ENCODE measurements at places on chromosomes 5 and 9.

DNA sequence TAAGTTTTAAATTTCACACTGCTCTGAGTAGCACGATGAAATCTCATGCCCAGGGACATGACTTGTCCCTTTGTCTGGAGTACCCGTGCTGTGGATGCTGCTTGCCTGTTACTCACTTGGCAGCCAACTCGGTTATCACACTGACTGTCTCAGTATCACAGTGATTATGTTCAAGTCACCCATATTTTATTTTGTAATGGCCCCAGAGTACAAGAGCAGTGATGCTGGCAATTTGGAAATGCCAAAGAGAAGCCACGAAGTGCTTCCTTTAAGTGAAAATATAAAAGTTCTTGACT lies 22.8 kb upstream of the SCGB3A2 start:
- ATAC-seq, result no peak

DNA sequence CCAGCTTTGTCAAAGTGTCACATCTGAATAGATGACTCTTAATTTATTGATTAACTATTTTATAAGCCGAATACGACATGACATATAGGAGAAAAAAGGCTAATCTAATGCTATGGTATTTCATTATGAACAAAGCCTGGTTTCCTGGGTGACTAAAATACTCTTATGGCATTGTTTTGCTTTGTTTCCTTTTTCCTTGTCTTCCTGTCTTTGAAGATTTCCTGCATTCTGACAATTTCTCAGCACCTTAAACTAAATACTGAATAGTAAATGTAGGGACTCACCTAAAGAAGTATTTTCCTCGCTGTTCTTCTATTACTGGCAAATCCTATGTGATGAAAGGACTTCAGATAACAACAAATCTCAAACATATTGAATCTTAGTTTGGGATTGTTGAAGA lies 1284.5 kb downstream of the EFNA5 start:
- ATAC-seq, result no peak

DNA sequence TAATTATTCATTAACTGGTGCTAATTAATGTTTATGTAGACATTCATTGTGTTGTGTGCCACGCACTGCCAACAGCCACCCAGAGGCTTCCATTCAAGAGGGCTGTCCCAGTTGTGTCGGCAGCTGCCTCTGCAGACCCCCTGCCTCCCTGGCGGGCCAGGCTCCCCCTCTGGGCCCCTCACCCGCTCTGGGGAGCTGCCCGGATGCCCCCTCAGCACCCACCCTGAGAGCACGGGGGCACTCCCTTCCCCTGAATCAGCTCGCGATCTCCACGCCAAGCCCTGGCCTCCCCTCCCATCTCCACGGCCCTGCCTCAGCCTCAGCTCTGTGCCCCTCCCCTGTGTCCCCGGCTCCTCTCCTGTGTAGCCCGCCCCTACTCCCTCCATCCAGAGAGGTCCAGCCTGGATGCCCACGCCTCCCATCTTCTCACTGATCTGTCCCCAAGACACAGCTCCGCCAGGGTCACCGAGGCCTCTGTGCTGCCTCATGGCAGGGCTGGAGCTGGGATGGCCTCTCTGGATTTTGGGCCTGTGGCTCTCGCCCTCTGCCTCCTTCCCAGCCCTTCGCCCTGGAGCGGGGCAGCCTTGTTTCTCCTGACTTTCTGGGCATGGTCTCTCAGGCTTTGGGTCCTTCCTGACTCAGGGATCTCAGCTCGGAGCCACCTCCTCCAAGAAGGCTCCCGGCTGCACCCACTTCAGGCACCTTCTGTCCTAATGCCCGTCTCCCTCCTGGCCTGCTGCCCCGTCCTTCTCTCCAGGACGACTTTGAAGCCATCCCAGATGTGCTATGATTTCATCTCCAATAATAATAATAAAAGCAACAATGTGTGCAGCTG lies 16.0 kb upstream of the SLC9A3 start:
- no peak for ATAC-seq

- no peak for ATAC-seq
Observed at GRCh38 chr5:119271758-119272730, 83.8 kb upstream of the TNFAIP8 start.

DNA sequence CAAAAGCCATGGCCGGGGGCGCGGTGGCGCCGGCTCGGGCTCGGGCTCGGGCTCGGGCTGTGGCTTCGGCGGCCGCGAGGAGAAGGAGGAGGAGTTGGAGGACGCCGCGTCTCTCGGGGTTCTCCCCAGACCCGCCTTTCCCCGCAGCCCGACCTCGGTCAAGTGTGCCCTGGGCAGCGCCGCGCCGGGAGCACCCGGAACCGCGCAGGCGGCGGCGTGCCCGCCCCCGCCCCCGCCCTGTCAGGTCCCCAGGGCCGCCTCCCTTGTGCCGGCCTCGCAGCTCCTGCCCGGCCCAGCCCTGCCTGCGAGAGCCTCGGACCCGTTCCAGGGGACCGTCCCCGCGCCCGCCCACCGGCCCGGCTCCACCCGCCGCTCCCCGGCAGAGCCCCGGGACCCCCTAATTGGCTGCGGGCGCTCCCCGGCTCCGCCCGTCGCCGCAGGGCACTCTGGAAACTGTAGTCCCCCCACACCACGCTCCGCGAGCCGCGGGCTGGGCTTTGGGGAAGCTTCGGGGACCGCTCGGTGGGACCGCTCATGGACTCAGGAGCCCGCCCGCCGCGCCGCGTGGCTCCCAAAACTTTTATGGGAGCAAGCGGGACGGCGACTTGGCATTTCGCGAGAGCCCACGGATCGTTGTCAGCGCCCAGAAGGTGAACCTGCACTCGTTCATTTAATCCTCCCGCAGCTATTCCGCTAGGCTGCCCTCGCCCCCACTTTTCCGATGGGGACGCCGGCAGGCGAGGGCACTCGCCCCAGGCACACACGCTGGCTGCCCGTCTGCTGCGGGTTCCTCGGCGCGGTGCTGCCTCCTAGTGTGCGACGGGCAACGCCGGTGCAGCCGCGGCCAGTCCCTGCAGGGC lies at the start of gene STK10:
TSS of gene STK10 (minus strand) at position 192 of the 860 bp plus-strand sequence. CDS start at position 10, 182 bp downstream.
- peak; percentile 91 for ATAC-seq

GRCh38 chr5:168260353-168261226 lies 30.9 kb upstream of the WWC1 start:
- no peak for ATAC-seq

DNA sequence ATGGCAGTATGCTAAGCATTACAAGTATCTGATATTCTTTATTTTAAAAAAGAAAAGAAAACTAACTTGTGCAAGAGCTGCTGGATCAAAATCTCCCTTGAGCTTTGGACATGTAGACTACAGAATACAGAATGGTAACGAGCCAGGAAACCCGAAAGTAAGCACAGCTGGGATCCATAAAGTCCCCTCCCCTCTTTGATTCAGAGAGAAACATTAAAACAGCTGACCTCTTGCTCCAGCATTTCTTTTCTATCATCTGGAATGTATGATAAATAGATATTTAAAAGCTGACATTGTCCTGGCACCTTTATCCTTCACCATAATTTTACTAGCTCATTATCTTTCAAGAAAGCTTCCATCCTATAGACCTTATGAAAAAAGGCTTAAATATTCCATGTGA lies 28.2 kb upstream of the LPAR1 start:
- no peak for ATAC-seq

DNA sequence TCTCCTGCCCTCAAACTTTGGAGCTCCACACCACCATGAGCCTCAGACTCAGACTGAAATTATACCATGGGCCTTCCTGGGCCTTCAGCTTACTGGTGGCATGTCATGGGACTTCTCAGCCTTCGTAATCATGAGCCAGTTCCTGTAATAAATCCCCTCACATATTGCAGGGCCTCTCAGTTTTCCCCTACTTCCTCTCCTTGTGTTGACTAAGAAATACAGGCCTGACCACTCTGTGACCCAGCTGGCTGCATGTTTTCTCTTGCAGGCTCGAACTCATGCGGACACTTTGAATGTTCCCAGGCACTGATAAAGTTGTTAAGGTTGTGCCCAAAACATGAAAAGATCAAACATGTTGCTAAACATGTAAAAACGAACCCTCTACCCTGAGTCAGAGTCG lies 26.2 kb upstream of the SHC3 start:
- no peak for ATAC-seq

GRCh38 chr5:61277190-61277589 lies 54.9 kb upstream of the ZSWIM6 start:
- peak; percentile 25 for ATAC-seq

DNA sequence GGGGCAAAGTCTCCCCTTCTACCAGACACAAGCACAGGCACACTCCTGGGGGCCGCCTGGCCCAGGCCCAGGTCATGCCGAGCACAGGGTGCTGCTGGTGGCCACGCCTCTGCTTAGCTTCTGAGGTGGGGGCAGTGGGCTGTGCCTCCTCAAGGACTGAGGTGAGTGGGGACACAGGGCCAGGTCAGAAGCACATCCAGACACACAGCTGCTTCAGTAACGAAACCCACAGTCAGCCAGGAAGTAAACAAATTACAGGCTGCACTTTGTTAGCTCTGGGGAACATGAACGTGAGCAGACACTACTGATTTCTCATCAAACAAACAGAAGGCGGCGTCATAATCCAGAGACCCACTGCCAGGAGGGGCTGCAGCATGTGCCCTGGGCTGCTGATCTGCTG lies 192.4 kb downstream of the HSPA4 start:
- peak; percentile 56 for ATAC-seq

DNA sequence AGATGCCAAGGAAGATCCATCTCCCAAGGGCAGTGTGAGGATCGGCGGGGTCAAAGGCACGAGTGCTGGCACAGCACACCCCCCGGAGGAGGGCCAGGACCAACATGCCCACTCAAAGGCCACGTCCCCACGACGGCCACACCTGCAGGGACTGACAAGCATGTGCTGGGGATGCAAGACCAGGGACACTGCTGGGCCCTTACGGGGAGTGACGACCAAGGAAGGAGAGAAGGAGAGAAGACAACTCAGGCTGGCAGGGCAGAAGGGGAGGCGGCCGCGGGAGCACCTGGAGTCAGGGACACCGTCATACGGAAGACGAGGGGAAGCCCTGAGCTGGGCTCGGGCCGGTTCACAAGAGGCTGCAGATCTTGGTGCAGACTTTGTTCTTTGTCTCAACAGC lies 10.4 kb downstream of the QSOX2 start:
- no peak for ATAC-seq

DNA sequence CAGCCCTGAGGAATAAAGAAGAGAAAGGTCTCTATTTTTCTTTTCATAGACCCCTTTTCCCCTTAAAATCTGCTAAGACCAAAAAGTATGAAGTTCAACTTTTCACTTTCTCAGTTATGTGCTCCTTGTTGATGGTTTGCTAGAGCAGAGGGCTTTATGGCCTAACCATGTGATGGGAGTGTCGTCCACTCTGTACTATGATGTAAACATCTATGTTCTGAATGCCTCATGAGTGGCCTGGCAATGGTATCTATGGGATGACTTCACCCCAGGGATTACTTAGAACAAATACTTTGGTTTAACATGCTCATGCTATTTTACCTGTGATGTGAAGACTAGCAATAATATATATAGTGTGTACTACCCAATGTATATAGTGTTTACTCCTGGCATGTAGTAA lies 43.7 kb upstream of the MIER3 start:
- no peak for ATAC-seq

DNA sequence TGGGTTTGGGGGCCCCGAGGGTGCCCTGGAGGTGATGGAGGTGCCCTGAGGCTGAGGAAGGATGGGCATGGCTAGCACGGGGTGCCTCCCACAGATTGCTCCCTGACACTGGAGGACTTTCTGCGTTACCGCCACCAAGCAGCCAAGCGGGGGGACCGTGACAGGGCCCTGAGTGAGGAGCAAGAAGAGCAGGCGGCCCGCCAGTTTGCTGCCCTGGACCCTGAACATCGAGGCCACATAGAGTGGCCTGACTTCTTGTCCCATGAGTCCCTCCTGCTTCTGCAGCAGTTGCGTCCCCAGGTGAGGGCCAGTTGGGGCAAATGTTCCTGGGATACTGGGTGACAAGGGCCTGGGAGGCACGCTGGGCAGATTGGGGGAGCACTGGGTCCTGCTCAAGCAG lies 13.1 kb upstream of the DNAJB5 start:
- no peak for ATAC-seq

DNA sequence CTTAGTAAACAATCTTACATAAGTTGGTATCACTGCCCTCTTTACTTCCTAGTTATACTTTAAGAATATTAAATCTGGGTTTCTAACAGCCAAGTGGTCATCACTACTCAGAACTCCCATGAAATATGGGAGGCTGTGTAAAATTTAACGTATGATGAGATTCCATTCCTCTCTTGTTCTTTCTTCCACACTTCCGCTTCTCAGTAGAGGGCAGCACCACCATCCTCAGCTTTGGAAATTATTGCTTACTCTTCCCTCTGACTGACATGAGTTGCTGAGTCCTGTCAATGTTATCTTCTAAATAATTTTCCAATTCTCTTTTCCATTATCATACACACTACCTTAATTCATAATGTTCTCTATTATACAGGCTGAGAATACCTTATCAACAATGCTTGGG lies 194.0 kb downstream of the RFX3 start:
- ATAC-seq, result no peak
